GM13976 (cell line): ENCODE measurements at places on chromosomes 12 and 14.
A peak's percentile ranks its signal among the peaks of the same experiment; 100 is the strongest.

GRCh38 chr12:15708396-15709076 lies 80.7 kb downstream of the EPS8 start:
- DNase-seq = no peak

DNA sequence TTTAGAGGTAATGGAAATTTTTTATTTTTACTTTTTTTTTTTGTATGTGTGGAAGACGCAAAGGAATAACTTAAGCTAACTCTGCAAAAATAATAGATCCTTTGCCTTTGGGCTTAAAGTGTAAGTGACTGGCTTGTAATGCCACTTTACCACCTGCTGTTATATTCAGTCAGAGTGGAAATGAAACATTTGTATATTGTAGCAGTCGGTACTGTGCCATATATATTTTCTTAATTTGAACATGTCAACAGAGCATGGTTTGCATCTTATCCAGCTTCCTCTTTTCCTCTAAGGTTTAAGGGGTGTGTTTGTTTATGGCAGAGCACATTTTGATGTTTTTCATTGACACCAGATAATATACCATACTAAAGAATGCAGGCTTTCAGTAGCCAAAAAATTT lies 176.6 kb downstream of the TRHDE start:
- no peak for DNase-seq

DNA sequence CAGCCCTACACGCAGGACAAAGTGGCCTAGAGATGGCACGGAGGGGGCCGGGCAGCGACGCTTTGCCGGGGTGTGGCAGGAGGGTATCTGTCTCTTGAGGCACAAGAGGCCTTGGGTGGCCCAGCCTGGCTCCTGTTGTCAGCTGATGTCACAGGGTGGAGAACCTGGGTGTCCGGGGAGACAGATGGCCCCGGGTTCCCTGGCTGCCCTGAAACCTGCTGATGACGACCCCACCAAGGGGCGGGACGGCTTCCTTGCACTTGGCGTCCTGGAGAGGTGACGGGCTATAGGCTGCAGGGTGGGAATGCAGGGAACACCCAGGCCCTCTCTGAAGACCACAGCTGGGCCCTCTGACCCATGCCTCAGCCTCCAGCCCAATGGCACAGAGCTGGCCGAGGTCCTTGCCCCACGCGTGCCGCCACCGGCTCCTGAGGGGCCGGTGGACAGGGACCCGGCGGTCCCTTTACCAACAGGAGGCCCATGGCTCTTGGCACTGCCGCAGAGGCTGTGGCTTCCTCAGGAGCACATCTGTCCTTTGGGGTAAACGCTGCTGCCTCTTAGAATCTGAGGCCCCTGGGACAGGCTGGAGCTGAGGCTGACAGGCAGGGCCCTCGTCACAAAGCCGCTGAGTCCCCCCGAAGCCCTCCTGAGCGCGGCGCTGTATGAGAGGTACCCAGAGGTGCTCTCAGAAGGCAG lies 16.4 kb downstream of the TRMT61A start:
- no peak for DNase-seq

DNA sequence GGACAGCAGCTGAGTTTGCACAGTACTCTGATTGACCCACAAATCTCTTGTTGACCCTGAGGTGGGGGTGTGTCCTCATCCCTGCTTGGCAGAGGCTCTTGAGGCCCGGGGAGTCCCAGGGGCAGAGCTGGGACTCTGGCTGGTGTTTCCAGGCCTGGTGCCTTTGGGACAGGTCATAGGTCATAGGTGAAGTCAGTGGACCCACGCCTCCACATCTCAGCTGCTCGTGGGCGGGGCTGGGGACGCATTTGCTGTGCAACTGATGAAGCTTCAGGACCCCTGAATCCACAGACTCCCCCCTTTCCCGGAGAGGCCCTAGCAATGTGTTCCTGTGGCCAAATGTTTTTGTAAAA lies 408 bp upstream of the CACNA2D4 start:
- no peak for DNase-seq

DNA sequence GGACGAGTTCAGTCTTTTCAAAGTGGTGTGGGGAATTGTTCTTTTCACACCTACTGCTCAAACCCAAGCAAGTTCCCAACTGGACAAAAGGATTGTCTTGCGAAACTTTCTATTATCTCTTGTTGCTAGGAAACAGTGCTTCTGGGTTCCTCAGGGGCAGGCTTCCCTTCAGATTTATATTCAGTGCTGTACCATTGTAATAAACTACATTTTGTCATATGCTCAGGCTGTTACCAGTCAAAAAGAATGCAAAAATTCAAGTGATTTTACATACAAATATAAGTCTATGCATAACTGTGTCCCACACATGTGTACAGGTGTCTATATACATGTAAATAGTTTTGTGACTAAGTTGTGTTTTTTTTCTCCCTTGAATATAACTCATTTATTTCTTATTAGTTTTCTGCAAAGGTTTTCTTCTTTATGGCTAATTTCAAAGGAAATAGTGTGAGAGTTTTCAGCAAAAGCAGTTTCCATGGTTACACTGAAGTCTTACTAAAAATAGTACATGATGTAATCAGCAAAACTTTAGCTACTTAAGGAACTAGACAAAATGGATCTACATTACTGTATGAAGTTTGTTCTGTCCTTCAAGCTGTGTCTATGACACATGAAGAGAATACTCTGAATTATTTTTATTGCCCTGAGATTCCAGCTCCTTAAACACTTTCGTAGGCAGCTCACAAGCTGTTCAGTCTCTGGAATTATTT lies 430.2 kb upstream of the TMPO start:
- no peak for DNase-seq

GRCh38 chr14:104723651-104724406 lies at the start of gene ADSS1:
TSS of gene ADSS1 (plus strand) at chr14:104724229. CDS start at chr14:104724271, 42 bp downstream.
- peak; percentile 95 for DNase-seq

- DNase-seq = no peak
These were observed 116.9 kb upstream of the MAP1LC3B2 start for GRCh38 chr12:116442304-116442703.

DNA sequence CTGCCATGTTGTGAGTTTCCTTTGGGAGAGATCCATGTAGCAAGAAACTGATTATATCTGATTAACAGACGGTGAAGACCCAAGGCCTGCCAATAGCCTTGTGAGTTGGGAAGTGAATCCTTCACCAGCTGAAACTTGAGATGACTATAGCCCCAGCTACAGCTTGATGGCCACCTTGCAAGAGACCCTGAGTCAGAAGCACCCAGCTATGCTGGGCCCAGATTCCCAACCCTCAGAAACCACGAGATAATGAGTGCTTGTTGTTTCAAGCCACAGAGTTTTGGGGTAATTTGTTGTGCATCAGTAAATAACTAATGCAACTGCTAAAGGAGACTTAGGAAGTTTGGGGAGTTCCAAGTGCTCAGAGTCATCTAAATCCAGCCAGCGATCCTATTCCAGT lies 80.3 kb downstream of the AVPR1A start:
- DNase-seq = no peak

DNA sequence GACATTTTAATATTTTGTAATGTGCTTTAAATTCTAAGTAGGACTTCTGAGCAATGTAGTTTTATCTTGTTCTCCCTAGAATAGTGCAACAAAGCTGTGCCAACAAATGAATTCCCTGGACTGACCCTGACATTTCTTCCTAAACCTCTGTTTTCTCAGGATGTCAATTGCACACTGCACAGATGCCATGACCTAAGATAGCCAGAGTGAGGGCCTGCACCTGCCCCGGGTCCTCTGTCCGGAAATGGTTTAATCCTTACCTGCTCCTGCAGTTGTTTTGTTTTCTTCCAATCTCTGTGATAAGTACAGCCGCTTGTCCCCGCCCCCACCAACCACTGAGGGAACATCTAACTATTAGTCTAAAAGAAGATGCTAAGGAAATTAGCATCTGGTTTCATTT lies 831.5 kb downstream of the GALC start:
- no peak for DNase-seq

DNA sequence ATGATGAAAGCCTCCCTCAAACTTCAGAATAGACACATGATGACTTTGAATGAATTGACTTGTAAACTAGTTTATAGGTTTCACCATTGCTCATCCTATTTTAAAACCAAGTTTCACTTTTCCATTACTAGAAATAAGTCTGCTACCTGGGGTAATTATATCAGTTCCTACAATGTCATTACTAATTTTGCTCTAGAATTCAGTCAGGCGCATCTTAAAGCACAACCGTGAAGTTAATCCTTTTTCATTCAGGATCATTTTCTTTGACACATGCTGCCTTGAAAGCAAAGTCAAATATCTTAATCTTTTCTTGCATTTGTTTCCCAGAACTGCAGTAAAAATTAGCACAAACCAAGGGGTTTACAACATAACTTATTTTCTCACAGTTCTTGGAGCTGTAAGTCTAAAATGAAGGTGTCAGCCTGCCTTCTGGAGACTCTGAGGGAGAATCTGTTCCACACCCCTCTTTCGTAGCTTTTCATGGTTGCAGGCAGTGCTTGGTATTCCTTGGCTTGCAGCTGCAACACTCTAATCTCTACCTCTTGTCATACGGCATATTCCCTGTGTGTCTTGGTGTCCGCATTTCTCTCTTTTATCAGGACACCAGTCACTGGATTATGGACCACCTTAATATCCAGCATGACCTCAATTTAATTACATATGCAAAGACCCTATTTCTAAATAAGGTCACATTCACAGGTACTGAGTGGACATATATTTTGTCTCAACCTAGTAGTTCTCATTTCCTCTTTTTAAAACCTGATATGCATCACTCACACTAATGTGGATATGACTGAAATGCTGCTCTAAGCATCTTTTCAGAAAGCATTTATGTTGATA lies 114.3 kb upstream of the PDZRN4 start:
- DNase-seq = no peak

- DNase-seq = no peak
These were observed 15.0 kb downstream of the OTX2 start for GRCh38 chr14:56795284-56795622.

- DNase-seq = no peak
These were observed 18.6 kb downstream of the PRORP start for GRCh38 chr14:35140718-35141581.

- DNase-seq = no peak
These were observed 37.1 kb upstream of the PELI2 start for GRCh38 chr14:56081139-56081538.

DNA sequence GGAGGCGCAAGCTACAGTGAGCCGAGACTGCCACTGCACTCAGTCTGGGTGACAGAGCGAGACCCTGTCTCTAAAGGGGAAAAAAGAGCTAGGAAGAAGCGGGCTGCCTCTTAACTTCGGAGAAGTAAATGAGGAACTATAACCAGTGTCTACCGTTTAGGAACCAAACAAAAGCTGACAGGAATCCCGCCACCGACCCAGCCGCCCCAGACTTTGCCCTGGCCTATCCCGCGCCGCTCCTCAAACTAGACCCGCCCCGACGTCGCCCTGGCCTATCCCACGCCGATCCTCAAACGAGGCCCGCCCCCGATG lies 568 bp upstream of the SIVA1 start:
- DNase-seq = no peak

DNA sequence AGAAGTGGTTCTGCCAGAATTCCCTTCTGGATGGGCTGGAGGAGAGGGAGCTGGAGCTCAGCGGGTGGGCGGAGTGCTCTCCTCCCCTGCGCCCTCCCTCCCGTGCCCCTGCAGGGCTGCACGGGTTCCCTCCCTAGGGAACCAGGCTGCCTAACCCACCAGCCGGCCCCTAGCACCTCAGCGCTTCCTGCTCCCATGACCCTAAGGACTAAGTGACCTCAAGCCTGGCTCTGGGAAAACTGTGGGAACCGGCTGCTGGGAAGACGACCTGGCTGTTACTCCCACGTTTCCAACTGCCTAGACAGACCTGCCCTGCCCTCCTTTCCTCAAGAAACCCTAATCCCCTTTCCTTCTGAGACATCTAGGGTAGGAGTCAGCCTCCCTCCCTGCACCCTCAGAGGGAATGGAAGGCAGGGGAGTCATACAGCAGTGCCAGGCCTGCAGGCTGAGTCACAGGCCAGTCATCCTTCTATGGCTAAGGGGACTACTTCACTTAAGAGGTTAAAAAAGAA lies 31.5 kb downstream of the SLC6A12 start:
- no peak for DNase-seq

- peak; percentile 80 for DNase-seq
These were observed 101.0 kb downstream of the BEGAIN start for GRCh38 chr14:100486025-100486828.

DNA sequence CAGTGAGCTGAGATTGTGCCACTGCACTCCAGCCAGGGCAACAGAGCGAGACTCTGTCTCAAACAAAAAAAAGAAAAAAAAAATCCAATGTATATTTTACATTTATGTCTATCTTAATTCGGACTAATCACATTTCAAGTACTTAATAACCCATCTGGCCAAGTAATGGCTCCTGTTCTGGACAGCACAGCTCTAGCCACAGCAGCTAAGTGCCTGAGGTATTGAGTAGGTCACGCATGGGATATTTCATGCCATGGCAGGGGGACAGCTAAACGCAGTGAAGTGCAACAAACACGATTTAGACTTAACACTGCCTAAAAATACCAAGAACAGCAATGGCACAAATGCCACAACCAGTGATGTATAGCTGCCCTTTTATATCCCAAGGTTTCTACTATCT lies 8.0 kb downstream of the BAZ1A start:
- DNase-seq = no peak

- no peak for DNase-seq
These were observed 21.1 kb downstream of the NUBPL start for GRCh38 chr14:31582286-31582691.

DNA sequence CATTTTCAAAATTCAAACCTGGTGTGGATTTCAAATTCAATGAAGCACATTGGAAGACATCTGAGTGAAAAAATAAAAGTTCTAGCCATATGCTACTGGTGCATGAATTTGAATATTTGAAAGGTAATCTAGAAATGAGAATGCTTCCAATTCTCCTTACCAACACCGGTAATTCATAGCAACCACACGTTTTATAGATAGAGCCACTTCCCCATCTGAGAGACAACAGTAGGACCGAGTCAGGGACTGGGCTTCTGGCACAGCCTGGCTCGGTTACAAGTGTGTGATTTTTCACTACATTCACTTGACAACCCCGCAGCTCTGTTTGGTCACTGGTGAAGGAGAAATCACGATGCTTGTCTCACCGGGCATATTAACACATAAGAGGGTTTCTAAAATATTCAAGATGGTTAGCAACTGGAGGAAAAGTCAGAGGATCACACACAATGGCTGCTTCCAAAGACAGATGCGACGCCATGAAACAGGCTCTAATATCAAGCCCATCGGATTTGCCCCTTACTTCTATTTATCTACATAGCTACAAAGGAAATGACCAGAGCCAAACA lies 86.5 kb upstream of the FOXN3 start:
- peak; percentile 47 for DNase-seq

DNA sequence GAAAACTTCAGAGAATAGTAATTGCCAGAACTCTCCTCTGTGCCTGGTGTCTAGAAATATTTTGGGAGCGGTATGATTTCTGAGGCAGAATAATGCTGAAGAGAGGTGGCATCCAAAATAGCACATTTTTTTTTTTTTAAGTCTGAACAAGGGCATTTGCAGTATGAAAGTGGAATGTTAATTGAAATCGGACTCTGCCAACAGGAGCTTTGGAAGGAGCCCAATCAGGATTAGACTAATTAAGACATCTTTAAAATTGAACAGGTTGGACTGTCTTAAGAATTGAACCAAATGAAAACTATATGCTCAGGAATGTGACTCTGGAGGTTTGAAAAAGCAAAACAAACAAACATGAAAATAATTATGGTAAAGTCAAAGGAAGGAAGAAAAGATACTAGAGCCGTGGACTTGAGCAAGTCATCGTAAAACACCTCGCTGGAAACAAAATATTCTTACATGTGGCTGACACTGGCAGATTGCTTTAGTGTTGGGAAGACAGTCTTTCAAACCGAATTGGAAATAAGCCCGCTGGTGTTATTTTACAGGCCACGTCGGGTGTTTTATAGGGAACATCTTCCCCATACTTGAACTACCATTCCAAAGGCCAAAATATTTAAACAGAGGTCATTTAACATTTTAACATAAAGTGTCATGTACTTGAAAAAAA lies 436.3 kb downstream of the VRK1 start:
- no peak for DNase-seq

GRCh38 chr14:68922201-68922621 lies 56.9 kb downstream of the ACTN1 start:
- DNase-seq = no peak
